NCI-H2081 treated with DMSO at 0.1 percent for 48 hours (cell line): ENCODE measurements at places on chromosomes 1 and 21.

- no peak for DNase-seq
Observed at GRCh38 chr1:18542351-18542750, 61.6 kb downstream of the KLHDC7A start.

GRCh38 chr1:191641420-191642260, 516.6 kb upstream of the RGS18 start:
- no peak for DNase-seq

- no peak for DNase-seq
Observed at GRCh38 chr1:203528976-203529835, 35.3 kb downstream of the OPTC start.

GRCh38 chr1:244241438-244241837, 190.4 kb downstream of the ZBTB18 start:
- no peak for DNase-seq

- no peak for DNase-seq
Observed at GRCh38 chr21:32214654-32215305, 64.1 kb downstream of the MIS18A start.

DNA sequence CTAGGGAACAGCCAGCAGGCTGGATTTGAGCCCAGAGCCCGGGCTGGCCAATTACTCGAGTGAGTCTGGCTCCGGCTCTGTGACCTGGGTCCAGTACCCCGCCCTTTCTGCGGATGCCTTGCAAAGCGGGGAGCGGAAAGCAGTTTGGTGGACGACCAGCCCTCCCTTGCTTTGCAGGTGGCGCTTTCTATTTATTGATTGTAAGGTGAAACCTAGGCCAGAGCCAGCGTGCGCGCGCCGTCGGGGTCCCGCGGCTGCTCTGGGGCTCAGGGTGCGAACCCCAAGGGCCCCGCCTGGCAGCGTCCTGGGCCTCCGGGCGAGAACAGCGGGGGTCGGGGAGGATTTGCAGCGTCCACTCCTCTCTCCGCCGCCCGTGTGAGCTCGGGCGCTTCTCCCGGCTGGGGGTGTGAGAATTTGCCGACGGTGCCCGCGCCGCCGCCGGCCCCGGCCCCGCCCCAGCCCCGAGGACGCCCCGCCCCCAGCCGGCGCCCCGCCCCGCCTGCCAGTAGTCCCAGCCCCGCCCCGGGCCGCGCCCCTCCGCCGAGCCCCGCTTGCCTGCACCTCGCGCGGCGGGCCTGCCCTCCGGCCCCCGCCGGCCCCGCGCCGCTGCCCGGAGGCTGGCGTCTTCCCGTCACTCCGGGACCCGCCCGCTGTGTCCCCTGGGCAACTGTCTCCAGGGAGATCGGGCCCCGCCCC, 37.6 kb downstream of the PIK3CD start:
- no peak for DNase-seq

DNA sequence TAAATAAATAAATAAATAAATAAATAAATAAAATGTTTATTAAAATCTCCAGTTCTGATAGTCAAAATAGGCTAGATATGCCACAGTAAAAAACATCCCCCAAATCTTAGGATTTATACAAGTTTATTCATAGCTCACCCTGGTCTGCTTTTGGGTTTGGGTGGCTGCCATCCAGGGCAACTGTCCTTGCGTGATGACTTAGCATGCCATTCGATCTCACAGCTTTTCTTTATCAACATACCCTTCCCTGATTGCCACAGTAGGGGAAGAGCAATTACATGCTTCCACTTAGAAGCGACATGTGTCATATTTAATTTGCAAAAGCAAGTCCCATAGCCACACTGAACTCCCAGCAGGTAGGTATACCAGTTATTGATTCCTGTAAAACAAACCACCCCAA, 52.7 kb downstream of the TEX35 start:
- DNase-seq = no peak

GRCh38 chr1:218349348-218350034, 4.4 kb downstream of the TGFB2 start:
- DNase-seq = no peak

GRCh38 chr1:82269431-82269830, 468.7 kb downstream of the ADGRL2 start:
- DNase-seq = no peak

DNA sequence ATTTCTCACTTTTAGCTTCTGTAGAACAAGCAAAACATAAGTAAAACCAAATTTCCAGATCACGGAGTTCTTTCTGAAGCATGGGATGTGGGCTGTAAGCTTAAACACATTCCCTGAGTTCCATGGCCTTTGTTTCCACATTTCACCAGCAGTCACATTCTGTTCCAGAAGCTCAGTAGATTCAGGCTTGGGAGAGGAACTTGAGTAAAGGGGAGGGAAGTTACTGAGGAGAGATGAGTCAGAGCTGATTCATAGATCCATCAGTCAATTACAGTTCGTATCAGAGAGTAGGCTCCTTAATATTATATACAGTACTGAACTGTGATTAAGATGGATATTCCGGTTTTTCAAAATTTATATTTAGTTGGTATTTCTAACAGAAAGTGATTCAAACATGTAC, 614.3 kb downstream of the NCAM2 start:
- no peak for DNase-seq

- DNase-seq = no peak
Observed at GRCh38 chr1:119773711-119774241, 5.1 kb upstream of the HMGCS2 start.

GRCh38 chr1:202184750-202185460, 8.7 kb upstream of the LGR6 start:
- DNase-seq = peak; percentile 43

DNA sequence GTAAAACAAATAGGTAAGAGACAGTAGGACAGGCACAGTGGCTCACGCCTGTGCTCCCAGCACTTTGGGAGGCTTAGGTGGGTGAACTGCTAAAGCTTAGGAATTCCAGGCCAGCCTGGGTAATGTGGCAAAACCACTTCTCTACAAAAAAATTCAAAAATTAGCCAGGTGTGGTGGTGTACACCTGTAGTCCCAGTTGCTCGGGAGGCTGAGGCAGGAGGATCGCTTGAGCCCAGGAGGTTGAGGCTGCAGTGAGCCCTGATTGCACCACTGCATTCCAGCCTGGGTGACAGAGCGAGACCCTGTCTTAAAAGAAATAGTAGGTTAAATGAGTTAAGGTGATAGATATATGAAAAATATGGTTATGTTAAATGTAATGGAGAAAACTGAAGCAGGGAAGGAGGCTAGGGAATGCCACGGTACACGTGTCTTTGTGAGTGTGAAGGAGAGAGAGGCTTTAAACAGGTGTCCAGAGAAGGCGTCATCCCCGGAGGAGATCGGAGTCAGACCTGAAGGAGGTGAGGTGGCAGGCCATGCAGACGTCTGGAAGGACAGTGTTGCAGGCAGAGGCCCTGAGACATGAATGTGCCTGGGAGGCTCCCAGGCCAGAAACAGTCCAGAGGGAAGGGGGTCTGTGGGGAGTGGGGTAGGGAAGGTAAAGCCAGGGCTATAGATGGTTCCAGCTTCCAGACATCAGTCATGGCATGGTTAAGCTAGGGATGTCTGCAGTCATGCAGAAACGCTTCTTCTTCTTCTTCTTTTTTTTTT, 7.2 kb upstream of the RIPPLY3 start:
- DNase-seq = no peak

DNA sequence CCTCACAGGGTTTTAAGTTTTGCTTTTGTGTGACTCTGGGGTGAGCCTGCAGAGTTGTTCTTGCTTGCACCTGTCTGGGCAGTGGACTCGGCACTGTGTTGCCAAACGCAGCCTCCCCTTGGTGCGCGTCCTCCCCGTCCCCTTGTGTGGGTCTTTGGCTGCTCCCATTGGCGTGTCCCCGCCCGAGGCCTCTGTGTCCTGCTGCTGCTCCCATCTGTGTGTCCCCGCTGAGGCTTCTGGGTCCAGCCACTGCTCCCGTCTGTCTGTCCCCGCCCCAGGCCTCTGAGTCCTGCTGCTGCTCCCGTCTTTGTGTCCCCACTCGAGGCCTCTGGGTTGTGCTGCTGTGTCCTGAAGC, 62.8 kb downstream of the PCNT start:
- DNase-seq = no peak
